Stimulated activated CD8-positive, alpha-beta memory T cell treated with anti-CD3 and anti-CD28 coated beads, Interleukin-2, amount 100 ng/mL, for 1 hour (primary cell): ENCODE measurements at places on chromosomes 3 and 15.

DNA sequence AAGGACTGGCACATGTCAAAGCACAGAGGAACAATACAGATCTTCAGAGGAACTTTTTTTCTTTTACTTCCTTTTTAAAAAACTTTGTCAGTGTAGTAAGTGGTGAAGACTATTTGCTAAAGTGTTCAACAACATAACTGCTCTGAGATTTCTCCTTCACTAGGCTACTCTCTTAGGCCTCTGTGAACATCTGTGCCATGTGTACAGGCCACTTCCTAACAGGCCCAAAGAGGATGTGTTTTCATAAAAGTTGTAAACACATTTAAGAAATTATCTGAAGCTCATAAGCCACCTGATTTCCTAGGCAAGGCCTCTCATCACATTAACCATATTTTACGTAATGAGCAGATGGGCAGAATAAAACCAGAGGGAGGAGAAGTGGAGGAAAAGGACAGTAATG is 235.4 kb downstream of the FHIT start:
- no peak for DNase-seq

DNA sequence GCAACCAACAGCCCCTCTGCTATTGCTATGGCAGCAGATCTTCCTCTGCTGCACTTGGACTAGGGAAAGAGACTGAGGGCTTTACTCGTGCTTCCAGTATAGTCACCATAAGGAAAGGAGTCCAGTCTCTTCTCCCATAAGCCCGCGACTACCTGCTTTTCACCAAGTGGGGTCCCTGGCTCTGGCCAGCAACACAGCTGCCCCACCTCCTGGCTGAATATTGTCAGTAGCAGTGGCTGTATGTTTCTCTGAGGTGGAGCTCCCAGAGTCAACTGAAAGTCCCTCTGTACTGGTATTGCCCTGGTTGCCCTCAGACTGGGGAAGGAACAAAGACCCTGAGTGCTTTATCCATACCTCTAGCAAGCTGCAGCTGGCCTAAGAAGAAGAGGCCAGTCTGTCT is 719.6 kb downstream of the SQOR start:
- no peak for DNase-seq

DNA sequence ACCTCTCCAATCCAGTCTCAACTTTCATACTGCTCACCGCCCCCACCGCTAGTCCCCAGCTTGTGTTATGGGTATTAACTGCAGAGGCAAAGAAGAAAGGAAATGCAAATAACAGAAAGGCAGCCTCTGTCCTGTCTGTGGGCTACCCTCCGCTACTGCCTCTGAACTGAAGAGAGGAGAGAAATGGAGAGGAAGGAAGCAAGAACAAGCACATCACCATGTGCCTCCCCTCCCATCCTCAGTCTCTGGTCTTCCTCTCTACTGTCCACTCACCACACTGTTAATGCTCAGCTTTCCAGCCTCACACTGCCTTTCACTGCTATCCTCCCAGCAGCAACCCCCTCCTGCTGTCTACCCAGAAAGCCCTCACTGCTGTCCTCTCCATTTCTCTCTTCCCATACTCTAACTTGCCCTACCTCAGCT is 139.0 kb upstream of the SLC2A2 start:
- no peak for DNase-seq

GRCh38 chr3:27340534-27340933 is 28.6 kb downstream of the NEK10 start:
- no peak for DNase-seq
